ENCODE measurements at places on chromosomes 6 and 20.

GRCh38 chr20:10510216-10510615, 75.1 kb downstream of the SLX4IP start:
- no peak for DNase-seq

GRCh38 chr20:227439-228105, 514 bp downstream of the DEFB129 start:
- no peak for DNase-seq

GRCh38 chr6:112764377-112764776, 417.2 kb downstream of the RFPL4B start:
- DNase-seq, result no peak

GRCh38 chr6:70508953-70509352, 57.8 kb upstream of the SDHAF4 start:
- DNase-seq, result no peak

DNA sequence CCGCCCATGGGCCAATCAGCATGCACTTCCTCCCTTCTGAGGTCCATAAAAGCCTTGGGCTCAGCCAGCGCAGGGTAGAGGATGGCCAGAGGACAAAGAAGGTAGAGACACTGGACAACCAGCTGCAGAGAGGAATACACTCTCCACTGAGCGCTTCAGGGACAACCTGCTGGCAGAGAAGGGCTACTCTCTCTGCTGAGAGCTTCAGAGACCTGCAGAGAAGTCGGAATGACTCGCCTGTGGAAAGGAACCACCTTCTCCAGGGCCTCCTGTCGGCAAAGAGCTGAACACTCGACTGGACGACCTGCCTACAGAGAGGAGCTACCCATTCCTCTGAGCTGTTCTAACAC, 31.4 kb upstream of the SLA2 start:
- no peak for DNase-seq

- no peak for DNase-seq
Measured at GRCh38 chr6:22240025-22240424, 56.8 kb downstream of the PRL start.

DNA sequence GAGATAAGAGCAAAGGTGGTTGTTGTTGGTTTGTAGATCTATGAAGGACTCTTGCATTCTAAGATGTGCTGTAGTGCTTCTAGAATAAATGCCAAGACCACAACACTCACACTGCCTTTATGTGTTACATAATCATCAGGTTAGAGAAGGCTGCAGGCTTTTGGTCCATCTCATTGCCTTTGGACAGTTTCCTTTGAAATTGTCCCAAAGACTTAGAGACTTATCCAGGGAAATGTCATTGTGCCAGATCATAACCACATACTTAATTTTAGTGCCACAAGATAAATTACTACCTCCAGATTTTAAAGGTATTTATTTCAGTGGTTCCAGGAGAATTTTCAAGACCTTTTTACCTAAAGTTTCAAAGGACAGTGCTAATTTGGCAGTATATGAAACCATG, 666.6 kb upstream of the CITED2 start:
- no peak for DNase-seq

DNA sequence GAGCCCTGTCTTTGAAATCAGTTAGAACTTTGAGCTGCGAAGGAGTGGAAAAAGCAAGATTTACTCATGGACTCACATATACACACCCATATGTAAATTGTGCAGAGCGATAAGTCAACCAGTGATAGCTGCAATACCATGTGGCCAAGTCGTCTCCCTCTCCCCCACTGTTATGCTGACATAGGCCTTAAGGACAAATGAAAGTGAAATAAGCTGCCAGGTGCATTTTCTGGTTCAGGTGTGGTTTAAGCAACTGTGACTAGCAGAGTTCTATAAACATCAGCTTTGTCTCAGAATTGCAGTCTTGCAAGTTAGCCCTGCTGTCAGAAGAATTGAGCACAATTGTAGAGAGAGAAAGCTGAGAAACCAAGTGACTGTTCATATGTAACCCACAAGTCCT, 9.6 kb downstream of the FAM83B start:
- DNase-seq, result no peak

DNA sequence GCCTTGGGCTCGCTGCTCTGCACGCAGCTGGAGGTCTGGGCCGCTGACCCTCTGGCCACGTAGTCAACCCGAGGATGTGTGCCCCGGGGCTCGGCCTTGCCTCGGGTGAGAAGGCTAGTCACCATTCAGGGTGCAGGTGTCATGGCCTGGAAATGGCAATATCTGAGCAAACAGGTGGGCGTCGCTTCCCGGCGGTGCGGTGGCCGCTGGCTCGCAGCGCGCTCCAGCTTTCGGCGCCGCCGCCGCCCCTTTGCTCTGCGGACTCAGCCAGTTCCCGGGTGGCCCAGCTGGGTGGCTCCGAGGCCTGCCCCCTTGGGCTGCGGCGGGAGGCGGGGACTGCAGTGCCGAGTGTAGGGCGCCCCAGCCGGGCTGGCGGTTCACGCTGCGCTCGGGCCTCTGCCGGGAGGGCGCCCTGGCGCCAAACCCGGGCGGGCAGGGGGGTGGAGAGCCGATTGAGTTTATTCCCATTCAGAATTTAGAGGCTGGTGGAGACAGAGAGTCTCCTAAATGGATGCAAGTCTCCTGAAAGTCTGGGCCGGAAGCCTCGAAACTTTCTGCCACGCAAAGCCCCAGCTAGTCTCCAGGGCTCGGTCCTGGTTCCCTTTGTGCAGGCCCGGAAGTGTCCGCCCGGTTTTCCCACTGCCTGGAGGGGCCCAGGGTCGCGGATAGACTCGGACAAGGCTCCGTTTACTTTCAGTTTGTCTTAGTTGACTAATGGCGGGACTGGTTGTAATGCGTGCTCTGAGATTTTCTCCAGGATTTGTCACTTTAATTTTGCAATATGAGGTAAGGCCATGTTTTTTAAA, 11.3 kb upstream of the TFAP2A start:
- DNase-seq, result no peak

DNA sequence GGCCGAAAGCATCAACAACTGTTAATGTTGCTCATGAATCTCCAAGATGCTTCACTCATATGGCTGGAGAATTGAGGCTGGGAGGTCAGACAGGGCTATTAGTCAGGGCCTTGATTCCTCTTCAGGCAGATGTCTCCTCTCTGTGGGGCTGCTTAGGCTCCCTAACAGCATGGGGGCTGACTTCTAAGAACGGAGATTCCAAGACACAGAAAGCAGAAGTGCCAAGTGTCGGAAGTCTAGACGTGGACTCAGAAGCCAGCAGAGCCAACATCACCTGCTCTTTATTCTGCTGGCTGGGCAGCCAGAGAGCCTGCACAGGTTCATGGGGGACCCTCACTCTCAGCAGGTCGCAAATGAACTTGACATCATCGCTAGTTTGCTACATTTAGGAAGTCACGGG, 279.8 kb downstream of the CDH26 start:
- no peak for DNase-seq

- DNase-seq, result no peak
Measured at GRCh38 chr6:87706187-87706966, 4.3 kb upstream of the AKIRIN2 start.
